ENCODE measurements at places on chromosomes 6 and 20.

GRCh38 chr6:140915551-140915950 lies 1217.2 kb upstream of the GJE1 start:
- no peak for DNase-seq

GRCh38 chr6:99338188-99338587 lies 11.3 kb downstream of the FAXC start:
- no peak for DNase-seq

DNA sequence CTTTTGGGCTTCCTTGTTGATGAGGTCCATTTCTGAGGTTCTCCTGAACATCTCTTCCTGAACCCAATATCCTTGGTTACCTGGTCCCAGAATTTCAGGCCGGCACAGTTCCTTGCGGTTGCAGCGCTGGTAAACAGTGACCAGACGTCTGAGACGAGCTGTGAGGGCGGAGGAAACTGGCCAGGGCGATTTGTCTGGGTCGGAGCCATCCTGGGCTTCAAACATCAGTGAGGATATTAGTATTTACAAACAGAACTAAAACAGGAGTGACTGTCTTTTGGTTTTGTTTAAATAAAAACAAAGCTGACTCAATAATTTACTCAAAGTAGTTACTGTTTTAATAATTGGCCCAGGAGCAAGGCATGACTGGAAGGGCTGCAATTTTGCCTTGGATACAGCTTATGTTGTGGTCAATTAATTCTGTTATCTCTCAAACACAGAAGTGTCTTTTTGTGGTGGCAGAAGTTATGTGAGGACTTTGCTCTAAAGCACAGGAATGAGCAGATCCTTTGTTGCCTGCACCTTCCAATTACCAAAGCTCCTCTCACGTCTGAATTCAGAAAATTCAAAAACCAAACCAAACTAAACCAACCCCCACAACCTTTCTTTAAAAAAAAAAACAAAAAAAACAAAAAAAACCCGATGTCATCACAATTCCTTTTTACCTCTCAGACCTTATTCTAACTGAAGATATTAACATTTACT lies 58.7 kb upstream of the EMILIN3 start:
- DNase-seq: peak; percentile 24

DNA sequence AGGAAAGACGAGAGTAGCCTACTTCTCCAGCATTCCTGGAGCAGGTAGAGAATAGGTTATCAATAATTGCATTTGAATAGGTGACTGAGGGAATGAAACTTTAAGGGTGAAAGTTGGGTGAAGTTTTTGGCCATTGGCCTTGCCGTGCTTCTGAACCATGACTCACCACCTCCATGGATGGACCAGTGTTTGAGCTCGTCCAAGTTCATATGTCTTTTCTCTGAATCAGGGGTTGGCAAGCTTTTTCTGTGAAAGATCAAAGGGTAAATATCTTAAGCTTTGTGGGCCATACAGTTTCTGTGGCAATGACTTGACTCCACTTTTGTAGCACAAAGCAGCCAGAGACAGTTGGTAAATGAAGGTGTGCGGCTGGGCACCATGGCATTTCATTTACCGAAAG lies 31.8 kb downstream of the SNRNP48 start:
- no peak for DNase-seq

DNA sequence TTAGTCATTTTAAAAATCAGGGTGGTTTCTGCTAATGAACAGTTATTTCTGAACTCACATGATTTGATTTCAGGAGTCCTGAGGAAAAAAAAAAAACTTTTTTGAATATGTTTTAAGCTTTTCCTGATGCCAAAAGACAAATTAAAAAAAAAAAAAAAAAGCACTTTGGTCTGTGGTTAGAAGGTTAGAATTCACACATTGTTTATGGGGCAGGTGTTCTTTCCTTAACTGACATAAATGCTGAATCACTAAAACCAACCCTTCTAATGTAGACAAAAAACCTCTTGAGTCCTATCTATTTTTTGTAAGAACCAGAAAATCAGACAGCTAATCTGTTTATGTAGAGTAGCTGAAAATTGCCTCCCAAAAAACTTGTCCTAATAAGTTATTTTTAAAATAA lies 20.4 kb downstream of the THEMIS start:
- no peak for DNase-seq

- no peak for DNase-seq
These were observed 17.1 kb downstream of the TCF21 start for GRCh38 chr6:133906050-133906449.

DNA sequence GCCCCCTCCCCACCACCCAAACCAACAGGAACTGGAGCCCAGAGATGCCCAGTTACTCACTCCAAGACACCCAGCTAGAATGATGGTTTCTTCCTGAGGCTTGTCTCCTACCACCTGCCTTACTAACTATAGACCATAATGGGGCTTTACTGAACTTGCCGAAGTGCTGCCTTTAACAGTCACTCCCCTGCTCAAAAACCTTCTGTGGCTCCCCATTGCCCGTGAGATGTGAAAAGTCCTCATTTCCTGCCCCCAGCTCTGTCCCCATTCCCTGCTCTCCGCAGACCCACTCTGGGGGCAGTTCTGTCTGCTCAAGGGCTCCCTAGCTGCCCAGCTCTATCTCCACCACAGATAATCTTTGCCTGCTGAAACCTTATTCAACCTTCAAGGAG lies 4.9 kb downstream of the SIGLEC1 start:
- no peak for DNase-seq

- DNase-seq: no peak
These were observed 14.9 kb upstream of the TTPAL start for GRCh38 chr20:44460795-44461141.

DNA sequence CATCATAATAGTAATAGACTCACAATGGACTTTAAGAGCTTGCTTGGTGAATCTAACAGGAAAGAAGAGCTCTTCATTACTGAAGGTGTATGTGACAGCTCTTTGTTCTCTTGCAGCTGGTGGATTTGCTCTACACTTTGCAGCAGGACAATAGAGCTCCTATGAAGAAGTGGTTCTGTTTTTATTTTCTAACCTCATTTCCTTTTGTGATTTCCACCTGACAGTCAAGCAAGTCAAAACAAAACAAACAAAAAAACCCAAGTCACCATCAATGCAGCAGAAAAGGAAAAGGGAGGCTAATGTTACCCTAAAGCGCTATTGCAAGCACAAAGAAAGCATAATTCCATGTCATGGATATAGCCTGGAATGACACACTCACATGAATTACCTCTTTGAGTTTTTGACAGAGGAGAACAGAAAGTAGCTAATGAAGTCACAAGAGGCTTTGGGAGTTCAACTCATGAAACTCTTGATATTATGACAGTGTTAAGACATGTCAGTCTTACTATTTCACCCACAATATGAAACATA lies 1188.1 kb downstream of the EPHA7 start:
- DNase-seq: no peak

DNA sequence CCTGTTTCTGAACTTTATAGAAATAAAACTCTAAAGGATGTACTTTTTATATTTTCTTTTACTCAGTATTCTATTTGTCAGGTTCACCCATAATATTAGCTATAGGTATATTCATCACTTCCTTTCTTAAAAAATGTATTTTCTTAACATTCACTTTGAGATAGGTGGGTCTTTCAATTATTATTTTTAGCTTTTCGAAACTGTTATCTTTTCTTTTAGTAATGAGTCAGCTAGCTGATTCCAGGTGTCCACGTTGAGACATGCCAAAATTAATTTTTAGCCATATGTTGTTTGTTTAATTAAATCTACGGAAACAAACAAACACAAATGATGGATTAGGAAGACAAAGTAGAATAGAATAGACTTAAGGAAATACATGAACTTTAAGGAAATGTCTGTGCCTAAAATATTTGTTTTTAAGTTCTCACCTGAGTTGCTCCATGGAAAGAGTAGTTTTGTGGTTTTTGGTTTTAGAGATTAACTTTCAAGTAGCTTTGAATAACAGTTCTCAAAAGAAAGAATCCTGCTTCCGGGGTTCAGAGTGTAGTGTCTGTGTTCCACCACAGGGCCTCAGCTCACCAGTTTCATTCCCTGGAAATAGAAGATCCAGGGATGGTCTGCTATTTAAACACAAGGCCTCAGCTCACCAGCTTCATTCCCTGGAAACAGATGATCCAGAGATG lies 435.0 kb downstream of the HAO1 start:
- no peak for DNase-seq

DNA sequence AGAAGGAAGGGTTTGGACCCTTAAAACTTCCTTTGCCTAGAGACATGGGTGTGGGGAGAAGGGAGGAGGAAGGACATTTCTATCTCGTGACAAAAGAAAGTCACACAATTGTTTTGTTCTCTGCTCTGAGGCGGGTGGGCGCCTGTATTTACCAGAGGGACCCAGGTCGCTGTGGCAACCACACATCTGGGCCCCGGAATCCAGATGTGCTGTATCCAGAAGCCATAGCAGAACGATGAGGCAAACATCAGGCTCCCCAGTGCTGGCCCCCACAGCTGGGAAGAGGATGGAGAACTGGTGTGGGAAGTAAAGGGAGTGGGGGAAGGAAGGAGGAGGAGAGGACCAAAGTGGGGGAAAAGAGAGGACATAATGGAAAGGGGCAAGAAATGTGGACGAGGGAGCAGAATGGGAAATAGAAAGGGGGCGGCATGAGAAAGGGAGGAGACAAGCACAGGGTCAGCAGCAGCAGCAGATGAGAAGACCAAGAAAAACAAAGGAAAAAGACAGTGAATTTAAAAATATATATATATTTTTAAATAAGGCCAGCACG lies 3.4 kb upstream of the TNXB start:
- peak; percentile 59 for DNase-seq

DNA sequence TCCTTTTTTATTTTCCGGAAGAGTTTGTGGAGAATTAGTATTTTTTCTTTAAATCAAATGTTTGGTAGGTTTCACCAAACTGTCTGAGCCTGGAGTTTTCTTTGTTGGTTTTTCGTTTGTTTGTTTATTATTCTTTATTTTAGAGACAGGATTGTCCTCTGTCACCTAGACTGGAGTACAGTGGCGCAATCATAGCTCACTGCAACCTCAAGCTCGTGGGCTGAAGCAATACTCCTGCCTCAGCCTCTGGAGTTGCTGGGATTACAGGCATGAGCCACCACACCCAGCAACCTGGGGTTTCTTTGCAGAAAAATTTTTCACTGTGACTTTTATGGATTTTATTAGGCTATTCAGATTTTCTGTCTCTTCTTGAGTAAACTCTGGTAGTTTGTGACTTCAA lies 120.2 kb upstream of the LOC128125822 start:
- no peak for DNase-seq

DNA sequence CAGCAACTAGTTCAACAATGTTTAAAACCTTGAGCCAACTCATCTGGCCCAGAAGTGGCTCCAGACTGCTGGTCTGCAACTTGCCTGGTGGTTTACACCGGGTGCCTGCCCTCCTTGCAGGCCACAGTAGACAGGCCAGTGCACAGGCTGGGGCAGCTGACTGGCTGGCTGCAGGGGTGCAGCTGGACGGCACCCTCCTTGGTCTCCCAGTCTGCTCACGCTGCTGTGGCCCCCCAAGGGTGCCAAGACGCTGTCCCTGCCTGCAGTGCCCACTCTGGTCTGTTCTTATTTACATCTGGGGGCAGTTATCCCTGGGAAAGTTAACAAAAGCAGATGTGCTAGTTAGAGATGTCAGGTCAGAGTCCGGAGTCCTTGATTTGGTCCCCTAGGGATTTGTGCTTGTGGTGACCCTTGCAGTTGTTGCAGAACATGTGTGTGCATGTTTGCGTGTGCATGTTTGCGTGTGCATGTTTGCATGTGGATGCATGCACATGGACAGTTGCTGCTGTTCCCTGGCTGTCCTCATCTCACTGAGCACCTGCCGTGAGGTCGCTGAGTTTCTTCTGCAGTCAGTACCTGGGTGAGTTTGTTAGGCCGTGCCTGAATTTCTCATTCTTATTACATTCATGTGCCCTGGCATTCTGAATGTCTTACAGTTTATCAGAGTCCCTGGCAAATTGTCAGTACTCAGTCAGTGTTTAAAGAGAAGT lies 48.2 kb upstream of the IRF4 start:
- no peak for DNase-seq

DNA sequence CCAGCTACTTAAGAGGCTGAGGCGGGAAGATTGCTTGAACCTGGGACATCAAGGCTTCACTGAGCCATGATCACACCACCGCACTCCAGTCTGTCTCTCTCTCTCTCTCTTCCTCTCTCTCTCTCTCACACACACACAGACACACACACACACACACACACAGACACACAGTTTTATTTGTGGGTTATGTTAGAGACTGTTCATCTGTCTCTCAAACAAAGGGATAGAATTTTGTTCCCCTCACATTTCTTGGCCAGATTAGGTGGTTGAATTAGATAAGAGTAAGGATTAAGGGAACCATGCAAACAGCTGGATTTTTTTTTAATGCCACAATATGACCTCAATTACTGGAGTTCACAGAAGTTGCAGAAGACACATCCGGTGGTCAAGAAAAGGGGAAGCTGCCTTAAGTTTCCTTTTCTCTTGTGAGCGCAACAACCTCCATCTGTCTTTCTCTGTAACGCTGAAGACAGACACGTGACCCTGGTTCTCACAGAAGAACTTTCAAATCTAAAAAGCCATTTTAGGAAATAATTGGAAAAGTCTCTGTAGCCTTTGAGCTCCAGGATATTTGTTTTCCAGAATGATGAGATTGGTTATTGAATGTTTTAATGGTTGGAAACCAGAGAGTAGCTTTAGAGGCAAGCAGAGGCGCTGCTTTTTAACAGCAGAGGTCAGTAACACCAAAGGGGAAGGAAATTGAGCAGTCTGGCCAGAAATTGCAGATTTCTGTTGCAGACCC lies 32.9 kb upstream of the LGSN start:
- no peak for DNase-seq

DNA sequence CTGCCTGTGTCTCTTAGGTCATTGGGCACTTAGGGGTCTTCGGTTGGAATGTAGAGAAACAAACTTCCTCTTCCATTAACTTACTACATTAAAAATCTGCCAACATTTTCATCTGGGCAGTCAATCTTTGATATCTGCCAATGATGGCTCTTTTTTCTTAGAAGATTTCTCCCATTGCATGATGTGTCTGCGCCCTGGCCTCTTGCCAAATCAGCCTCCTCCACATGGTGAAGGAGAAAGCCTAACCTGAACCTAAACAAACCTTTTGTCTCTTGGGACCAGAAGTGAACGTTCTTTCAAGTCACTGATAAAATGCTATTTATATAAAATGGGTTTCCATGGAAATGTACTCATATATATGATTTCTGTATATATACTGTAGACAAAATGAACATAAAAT lies 998.9 kb upstream of the GJE1 start:
- no peak for DNase-seq

- DNase-seq: no peak
These were observed 966 bp downstream of the CFAP206 start for GRCh38 chr6:87408721-87409155.

- no peak for DNase-seq
These were observed 51.0 kb downstream of the STX7 start for GRCh38 chr6:132461958-132462357.
